Natural killer cell treated with Interleukin-12 subunit alpha and Interleukin-12 subunit beta and Interleukin-15 and Interleukin-18, amount 100 ng/mL, for 72 hours (primary cell): ENCODE measurements at places on chromosomes 3 and 15.

DNA sequence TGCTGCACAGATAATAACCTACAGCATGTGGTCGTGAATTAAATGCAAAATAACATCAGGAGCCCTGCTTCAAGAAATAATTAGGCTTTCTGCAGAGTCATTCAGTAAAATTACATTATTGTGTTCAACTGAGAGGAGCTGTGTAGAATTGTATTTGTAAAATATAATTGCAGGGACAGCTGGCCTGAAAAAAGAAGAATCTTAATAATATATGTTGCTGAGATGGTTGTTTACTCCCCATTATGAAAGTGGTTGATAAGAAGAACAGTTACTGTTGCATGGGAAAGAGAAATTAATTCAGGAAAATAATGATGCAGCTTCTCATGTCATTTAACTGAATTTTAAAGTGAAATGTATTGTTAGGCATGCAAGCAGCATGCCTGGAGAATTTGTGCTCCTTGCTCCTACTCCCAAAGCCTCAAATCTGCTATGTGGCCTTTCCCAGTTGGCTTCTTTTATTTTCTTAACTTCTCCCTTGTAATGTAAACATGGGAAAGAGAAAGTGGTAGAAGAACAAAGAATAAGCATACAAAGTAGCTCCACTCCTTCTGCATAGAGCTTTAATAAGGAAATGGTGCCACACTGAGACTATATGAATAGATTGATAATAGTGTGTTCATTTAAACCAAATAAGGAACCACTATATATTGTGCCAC, 100.1 kb downstream of the VGLL3 start:
- DNase-seq = no peak
- H3K27me3 ChIP-seq = no peaks in the 10 kb centered on the region
- no peaks in the 10 kb centered on the region for H3K36me3 ChIP-seq
- H3K4me3 ChIP-seq = no peak overlapping the region

GRCh38 chr3:174480767-174481166, 378.4 kb upstream of the NAALADL2 start:
- no peaks in the 10 kb centered on the region for H3K4me1 ChIP-seq
- no peak overlapping the region for H3K4me3 ChIP-seq
- H3K27me3 ChIP-seq = no peaks in the 10 kb centered on the region

DNA sequence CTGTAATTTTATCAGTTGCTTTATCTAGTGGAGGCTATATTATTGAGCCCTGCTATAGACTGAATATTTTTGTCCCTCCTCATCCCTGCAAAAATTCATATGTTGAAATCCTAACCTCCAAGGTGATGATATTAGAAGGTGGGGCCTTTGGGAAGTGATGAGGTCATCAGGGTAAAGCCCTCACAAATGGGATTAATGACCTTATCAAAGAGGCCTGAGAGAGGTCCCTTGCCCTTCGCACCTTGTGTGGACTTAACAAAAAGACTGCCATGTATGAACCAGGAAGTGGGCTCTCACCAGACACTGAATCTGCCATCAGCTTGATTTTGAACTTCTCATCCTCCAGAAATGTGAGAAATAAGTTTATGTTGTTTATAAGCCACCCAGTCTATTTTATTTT, 381.4 kb upstream of the ONECUT1 start:
- H3K4me1 ChIP-seq = no peaks in the 10 kb centered on the region
- H3K27ac ChIP-seq = no peak overlapping the region
- H3K27me3 ChIP-seq = no peaks in the 10 kb centered on the region

DNA sequence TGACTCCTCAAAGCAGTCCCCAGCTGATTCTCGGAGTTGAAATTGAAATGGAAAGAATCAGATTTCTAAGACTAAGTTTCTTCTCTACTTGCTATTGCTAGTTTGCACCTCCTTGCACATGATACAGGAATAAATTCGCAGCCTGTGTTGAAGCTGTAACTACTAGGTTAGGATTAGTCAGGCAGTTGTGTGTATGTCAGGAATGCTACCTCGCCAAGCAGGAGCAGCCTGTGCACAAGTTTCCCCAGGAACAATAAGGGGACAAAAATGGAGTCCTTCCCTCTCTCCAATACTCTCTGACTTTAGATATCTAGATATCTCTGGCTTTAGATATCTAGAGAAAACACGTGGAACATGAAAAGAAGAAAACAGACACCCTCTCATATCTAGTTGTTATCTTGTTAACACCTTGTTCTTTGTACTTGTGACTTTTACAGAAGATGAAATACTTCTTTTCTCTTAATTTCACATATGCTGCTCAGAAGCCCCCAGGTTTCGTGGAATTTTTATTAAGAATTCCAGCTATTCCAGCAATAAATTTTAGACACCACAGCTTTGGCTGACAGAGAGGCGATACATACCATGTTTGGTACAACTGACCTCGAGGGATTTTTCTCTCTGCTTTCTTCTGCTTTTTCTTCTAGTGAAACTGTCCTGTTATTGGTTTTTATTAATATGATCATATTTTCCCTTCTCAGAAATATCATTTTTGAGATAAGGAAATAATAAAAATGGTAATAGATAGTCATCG, 56.1 kb upstream of the CMSS1 start:
- no peak overlapping the region for H3K27ac ChIP-seq
- no peak for DNase-seq
- H3K4me1 ChIP-seq = no peaks in the 10 kb centered on the region
- no peak overlapping the region for H3K4me3 ChIP-seq

- no peaks in the 10 kb centered on the region for H3K4me1 ChIP-seq
- no peak overlapping the region for H3K27ac ChIP-seq
- H3K36me3 ChIP-seq = no peaks in the 10 kb centered on the region
- no peak overlapping the region for H3K4me3 ChIP-seq
Measured at GRCh38 chr3:179266701-179267211, 15.8 kb upstream of the KCNMB3 start.

- no peaks in the 10 kb centered on the region for H3K36me3 ChIP-seq
- H3K4me1 ChIP-seq = no peaks in the 10 kb centered on the region
- H3K27ac ChIP-seq = no peak overlapping the region
- DNase-seq = no peak
- no peak overlapping the region for H3K4me3 ChIP-seq
- H3K27me3 ChIP-seq = no peaks in the 10 kb centered on the region
Measured at GRCh38 chr3:195221015-195221853, 49.7 kb downstream of the XXYLT1 start.
